ENCODE measurements at places on chromosomes 1 and 21.

- no peak for DNase-seq
Observed at GRCh38 chr1:243620096-243620495, 229.9 kb downstream of the AKT3 start.

DNA sequence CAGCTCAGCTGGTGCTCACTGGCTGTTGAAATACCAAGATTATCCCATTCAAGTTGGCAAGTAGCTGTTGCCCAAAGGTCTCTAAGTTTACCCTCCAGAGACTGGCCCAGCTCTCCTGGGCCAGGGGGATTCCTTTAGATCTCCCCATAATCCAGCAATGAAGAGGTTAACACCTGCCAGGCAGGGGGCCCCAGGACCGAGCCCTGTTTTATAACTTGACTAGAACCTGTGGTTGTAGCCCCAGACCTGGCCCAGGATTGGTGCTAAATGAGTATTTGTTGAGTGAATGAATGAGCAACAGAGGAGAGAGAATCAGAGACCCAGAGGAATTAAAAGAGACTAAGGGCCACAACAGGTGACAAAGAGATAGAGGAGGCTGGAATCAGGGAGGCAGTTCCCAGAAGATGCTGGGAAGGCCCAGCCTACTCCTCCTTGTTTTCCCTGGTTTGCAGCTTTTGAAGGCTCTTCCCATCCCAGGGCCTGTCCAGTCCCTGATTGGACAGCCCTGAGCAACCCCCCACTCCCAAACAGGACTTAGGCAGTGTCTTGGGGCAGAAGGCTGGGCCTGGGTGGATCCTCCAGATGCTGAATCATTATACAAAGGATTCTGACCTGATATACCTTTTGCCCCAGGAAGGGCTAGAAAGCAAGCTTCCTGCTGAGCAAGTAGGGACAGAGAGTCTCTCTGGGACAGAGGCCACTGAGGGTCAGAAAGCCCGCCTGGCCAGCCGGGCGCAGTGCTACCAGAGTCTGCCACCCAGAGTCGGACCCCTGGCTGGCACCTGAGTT is 2.4 kb upstream of the RHBG start:
- no peak for DNase-seq

- no peak for DNase-seq
Observed at GRCh38 chr1:107883562-107883961, 81.4 kb downstream of the VAV3 start.

DNA sequence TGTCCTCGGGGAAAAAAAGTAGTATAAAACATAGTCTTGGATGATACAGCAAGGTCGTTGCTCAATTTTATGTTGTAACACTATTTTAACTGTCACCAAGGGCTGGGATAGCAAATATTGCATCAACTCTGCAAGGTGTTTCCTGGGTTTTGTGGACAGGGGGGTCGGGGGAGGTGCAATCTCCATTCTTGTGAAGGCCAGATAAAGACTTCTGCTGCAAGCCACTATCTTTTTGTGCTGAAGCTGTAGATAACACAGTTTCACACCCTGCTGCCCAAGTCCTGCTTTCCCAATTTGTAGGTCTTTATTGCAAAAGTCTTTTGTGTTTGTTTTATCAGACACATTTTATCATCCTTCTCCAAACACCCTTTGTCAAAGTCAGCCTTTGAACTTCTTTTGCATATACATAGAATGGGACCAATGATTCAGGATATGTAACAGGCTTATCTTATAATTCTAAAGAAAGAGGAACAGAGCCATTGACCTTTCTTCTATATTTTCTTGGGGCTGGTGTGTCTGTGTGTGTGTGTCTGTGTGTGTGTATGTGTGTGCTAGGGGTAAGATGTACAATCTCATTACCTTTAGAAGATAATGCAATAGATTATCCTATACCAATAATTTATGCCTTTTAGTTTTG is 140.6 kb downstream of the RUNX1 start:
- DNase-seq: peak; percentile 18

GRCh38 chr1:35288761-35289160 is 20.3 kb downstream of the ZMYM4 start:
- DNase-seq: no peak

GRCh38 chr1:232568331-232568852 is 61.5 kb downstream of the SIPA1L2 start:
- no peak for DNase-seq
